T-helper 1 cell (primary cell): ENCODE measurements at places on chromosomes 2 and 18.
A peak's percentile ranks its signal among the peaks of the same experiment; 100 is the strongest.

- DNase-seq = no peak
Observed at GRCh38 chr2:221323513-221323912, 248.6 kb downstream of the EPHA4 start.

DNA sequence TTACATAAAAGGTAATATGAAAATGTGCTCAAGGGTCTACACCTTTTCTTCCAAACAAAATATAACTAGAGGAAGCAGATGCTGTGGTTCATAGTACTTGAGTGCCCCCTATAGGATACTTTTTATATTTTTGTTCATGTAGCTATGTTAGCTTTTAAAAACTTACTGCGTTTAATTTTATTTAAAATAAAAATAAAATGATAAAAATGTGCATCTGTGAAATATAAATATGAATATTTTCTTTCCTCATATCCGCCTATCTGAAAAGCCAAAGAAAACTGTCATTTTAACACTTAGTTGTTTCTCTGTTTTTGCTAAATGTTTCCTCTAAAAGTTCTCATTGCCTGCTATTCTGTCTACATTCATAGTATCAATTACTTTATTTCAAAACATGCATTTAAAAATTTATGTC, 9.6 kb upstream of the LRP1B start:
- DNase-seq = no peak

GRCh38 chr2:197216361-197216979, 94.1 kb downstream of the ANKRD44 start:
- DNase-seq = no peak

DNA sequence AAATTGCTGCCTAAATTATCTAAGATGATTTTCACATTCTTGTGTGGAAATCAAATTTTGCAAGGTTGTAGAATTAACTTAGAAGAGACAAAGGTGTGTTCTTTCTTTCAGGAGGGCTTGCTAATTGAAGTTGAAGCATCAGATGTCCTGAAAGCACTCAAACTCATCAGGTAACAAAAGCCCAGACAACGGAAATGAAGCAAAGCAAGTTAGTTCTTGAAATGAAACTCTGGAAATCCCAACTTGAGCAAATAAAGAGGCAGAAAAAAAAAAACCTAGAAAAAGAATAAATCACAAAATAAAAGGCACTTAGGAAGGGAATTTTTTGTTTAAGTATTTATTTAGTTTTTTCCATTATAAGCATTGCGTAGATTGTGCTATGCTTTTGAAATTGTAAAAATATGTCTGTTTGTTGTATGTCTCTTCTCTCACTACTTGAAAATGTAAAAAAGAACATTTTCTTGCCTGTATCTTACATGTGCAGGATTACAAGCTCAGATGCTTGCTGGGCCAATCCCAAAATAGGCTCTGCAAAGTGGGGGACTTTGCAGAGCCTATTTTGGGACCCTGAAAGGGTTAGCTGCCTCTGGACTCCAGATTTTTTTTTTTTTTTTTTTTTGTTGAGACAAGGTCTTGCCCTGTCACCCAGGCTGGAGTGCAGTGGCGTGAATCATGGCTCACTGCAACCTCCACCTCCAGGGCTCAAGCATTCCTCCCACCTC, 46.7 kb downstream of the FAM161A start:
- DNase-seq = no peak

DNA sequence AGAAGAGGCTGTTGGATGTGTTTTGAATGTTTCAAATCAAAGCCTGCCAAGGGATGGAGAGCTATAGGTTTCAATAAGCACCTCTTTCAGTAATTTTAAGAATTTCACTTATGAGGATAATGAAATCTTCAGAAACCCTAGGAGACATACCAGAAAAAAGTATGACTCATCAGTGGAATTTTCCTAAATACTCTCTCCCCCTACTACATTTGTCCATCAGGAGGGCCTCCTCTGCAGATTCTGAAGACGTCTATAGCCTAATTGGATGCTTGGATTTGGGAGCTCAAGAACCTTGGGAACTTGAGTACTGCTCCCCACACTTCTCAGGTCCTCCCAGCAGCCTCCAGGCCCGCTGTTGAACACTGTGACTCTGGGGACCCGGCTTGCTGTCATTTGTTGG, 374.3 kb downstream of the SLC4A3 start:
- DNase-seq = no peak

DNA sequence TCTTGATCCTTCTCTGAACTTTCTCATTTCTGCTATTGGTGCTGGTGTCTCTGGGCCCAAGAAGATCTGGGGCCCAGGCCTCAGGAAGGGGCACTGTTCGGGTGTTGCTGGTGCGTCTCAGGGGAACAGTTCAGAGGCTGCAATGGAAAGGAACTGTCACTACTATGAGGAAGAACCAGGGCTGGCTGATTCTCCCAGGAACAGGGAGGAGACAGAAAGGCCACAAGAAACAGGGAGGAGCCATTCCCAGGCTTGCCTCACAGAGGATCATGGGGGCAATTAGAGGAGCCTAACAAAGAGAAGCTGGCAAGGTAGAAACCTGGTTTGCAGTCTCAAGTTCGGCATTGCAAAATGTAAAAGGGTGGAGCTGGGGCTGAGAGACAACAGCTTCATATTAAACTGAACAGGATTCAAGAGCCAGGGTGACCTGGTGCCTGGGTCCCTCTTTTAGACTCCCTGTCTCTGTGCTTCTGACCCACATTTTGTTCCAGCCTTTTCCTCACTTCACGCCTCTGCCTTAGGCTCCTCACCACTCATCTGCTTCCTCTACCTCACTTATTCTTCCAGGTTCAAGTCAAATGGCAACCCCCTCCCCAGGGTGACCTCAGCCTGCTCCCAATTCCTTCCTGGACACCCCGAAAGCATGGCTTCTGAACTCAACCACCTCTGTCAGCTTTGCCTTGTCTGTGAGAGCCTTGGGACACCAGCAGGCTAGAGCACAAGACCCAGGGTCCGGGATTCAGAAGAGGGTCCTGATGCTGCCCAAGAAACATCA, 58.4 kb downstream of the GYPC start:
- DNase-seq = no peak

GRCh38 chr18:74709452-74709851, 111.8 kb downstream of the ZNF407 start:
- no peak for DNase-seq

DNA sequence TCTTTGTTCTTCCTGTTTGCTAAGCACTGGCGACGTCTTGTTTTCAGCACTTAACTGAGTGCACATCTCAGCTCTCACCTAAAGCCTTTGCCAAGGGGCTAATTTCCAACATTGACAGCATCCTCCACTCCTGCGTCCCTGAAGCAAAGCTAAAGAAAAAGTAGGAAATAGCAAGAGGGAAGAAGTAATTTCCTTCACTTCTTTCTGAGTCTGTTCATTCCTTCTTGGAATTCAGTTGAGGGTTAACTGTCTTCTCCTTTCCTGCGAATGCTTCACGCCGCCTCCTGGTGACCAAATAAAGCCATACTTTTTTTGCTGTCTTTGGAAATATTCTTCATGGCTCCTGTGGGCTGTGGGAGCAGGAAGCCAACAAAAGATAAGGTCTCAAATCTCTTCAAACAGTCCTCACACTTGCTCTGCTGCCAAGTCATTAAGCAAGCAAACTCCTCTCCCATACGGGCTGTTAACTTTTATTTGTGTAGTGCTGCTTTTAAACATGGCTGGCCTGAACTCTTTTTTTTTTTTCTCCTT, 100.9 kb downstream of the DPP10 start:
- no peak for DNase-seq

- no peak for DNase-seq
Observed at GRCh38 chr2:239606741-239607516, 206.1 kb upstream of the HDAC4 start.

DNA sequence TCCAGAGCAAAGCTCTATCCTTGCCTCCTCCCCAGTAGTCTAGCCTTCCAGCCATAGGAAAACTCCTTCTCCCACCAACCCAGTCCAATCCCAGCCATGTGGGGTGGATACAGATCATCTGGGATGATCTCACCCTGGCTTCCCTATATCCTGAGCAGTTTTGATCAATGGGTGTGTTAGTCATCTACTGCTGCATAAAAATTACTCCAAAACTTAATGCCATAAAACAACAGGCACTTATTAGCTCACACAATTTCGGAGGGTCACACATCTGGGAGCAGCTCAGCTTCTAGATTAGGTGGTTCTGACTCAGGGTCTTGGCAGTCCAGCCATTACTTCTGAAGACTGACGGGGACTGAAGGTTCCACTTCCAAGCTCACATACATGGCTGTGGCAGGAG, 190.4 kb downstream of the SPP2 start:
- no peak for DNase-seq

GRCh38 chr2:38315707-38316333, 61.3 kb downstream of the ATL2 start:
- DNase-seq = no peak

DNA sequence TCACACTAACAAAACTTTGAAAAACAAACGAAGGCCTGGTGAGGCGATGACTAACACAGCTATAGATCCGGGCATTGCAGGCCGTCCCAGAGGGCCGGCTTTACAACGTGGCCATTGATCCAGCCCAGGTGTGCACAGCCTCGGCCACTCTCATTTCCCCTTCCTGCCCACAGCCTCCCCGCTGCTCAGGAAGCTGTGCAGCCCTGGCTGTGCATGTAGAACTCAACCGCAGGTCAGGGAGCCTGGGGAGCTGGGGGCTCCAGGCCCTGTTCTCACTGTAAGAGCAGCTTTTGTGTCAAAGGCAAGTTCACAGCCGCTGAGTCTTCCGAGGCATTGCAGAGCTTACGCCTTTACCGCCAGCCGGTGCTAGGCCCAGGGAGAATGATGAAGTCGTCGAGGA, 87.2 kb downstream of the LONRF2 start:
- DNase-seq = peak; percentile 19

- DNase-seq = no peak
Observed at GRCh38 chr18:8046441-8046840, 479.3 kb downstream of the PTPRM start.

GRCh38 chr18:40789286-40789685, 1165.7 kb upstream of the PIK3C3 start:
- DNase-seq = no peak

DNA sequence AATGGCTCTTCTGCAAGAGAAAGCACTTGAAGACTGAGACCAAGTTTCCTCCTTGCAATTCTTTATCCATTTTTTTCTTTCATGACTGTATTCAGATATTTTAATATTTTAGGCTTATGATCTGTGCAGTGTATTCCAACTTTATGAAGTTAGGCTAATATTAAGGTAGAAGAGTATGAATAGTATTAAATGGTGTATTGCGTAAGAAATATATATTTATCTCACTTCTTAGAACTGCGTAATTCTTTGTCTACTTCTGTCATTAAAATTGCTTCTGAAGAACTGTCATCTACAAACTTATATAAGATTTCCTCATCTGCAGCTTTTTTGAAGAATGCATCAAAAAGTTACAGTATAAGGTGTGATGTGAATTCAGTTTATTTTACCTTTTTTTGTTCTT, 183.2 kb downstream of the DLGAP1 start:
- DNase-seq = no peak

DNA sequence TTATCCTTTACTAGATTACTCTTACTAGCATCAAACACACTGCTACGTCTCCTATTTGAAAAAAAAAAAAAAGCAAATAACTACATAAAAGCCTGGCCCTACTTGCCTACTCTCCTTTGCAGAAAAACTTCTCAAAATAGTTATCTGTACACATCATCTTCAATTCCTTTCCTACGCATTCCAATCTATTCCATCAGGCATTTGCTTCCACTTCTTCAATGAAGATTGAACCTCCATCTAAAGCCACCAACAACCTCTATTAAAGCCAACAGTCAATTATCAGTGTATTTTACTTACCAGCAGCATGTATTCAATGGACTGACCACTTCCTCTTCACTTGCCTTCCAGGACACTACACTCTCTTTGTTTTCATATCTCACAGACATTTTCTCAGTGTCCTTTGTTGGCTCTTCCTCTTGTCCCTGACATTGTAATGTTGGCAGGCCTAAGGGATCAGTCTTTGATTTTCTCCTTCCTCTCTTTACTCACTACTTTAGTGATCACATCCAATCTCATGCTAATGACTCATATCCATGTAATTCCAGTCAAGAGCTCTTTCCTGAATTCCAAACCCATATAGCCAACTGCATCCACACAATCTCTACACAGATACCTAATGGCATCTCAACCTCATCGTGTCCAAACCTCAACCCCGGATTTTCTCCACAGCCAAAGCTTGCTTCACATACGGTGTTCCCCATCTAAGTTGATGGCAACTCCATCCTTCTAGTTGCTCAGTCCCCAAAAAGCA, 131.3 kb downstream of the CCDC148 start:
- DNase-seq = no peak

DNA sequence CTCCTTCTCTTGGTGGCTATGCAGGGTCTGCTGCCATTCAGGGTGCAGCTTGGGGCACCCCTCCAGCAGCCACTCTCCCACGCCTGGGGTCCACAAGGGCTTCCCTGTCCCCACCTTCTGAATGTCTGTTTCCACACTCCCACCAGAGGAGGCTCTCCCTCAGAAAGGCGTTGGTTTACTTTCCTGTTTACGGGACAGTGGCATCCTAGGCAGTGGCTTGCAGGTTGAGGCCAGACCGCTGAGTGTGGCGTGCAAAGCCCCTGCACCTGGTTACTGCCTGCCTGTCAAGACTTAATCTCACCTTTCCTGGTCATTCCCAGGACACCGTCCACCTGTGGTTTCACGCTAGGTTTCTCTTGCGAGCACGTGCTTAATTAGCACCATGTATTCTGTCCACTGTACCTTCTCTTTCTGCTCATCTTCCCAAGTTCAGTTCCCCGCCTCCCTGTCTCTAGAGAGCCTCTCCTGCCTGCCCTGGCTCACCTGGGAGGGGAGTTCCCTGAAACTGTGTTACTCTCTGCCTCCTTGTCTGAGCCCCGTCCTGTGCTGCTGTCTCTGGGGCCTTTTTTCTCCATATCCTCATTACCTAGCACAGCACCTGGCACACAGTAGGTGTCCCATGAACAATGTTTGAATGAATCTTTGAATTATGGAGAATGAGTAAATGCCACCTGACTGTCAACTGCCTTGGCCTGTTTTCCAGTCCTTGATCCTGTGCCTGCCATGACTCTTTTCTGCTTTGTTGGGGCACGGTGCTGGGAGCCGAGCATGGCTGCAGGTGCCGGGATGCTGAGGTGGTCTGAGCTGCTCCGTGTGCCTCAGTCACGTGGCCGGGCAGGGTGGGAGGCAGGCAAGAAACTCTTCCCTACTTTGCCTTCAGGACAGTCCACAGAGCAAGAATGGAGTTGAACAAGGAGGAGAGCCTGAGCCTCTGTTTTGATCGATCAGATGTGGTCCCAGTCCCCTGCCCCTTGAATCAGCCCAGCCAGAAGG, 56.4 kb downstream of the ARHGEF4 start:
- no peak for DNase-seq

GRCh38 chr2:238498188-238498587, 71.5 kb downstream of the ASB1 start:
- no peak for DNase-seq

GRCh38 chr2:57396355-57397098, 650.1 kb upstream of the VRK2 start:
- DNase-seq = no peak

GRCh38 chr18:57533006-57533867, 53.3 kb downstream of the FECH start:
- DNase-seq = no peak

DNA sequence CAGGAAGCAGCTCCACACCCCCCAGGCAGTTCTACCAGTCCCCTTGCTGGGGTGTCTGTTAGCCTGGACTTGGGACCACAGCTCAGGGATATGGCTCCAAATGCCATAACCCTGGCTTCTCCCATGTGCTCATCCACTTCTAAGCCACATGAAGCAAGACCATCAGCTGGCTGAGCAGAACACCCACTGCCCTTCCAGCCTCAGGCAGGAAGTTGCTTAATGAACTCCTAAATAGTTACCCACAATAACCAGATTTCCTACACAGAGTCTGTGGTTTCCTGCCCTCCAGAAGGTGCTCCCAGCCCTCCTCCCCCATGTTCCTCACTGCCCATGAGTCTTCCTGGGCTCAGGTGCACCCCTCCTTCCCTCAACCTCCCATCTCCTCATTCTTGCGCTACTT, 98.3 kb upstream of the EPC2 start:
- DNase-seq = no peak
